Aorta (tissue), 5 donors: ENCODE measurements at places on chromosomes 12 and 14. TPM values are rescaled to one million over a fixed set of nuclear protein-coding genes. Genes with fewer than 3 reads are reported as not detected.

HOXC11 gene
- 4.1 TPM for total RNA-seq

KRT85 gene
- not detected for total RNA-seq

NKX2-1 gene
- total RNA-seq: not detected

NRIP2 gene
- 8.1 TPM for total RNA-seq

RHEBL1 gene
- 0.55 TPM for total RNA-seq

AHNAK2 gene
- total RNA-seq: 61.3 TPM

COX8C gene
- total RNA-seq: not detected

PPHLN1 gene
- 50.0 TPM for total RNA-seq

TMEM119 gene
- total RNA-seq: 14.7 TPM

AVPR1A gene
- total RNA-seq: 6.0 TPM

PXN gene
- total RNA-seq: 111 TPM

CAPZA3 gene
- not detected for total RNA-seq

CISTR gene
- not detected for total RNA-seq

MVK gene
- total RNA-seq: 8.5 TPM

PCED1B gene
- 12.6 TPM for total RNA-seq

RFLNA gene
- 1.9 TPM for total RNA-seq

RASSF9 gene
- 6.5 TPM for total RNA-seq

AQP5 gene
- not detected for total RNA-seq

RABGGTA gene
- total RNA-seq: 26.1 TPM
